ENCODE measurements at places on chromosomes 16 and 17.
A peak's percentile ranks its signal among the peaks of the same experiment; 100 is the strongest.

DNA sequence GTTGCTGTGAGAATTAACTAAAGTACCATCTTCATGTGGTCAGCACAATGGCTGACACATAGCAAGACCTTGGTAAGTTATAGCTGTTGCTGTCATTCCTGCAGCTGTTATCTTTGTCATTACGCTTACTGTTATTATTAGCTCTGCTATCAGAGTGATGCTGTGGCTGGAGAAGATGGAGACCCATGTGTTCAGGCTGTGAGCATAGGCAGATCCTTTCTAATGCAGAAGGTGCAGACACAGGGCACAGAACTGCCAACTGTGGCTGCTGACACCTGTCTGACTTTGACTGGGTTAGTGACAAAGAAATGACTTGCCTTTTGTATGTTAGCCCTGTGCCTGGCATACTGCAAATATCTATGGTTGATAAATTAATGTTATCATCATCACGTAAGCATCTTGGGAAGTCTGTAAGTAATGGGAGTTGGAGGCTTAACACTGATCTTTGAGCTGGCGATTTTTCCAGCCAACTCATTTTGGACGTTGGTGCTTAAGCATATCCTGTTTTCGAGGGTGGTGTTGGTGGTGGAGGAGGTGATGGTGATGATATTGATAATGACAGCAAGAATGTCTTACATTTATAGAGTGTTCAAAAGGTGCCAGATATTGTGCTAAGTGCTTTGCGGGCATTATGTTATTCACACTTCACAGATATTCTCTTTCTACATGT, 695.3 kb downstream of the WWOX start:
- no peak overlapping the region for H3K4me3 ChIP-seq
- DNase-seq, result no peak
- H3K4me1 ChIP-seq, result peaks cover 4% of the 10 kb centered on the region

- H3K27ac ChIP-seq, result no peak overlapping the region
- no peak for DNase-seq
- H3K36me3 ChIP-seq, result peaks cover 26% of the 10 kb centered on the region
- no peak overlapping the region for H3K4me3 ChIP-seq
Observed at GRCh38 chr16:81627024-81627423, 152.1 kb upstream of the PLCG2 start.

GRCh38 chr16:2827831-2828520, 2.1 kb upstream of the ZG16B start:
- no peaks in the 10 kb centered on the region for H3K4me1 ChIP-seq
- H3K36me3 ChIP-seq, result no peaks in the 10 kb centered on the region
- H3K27me3 ChIP-seq, result no peaks in the 10 kb centered on the region

- peak overlapping the region; percentile 38 for H3K27ac ChIP-seq
- H3K36me3 ChIP-seq, result no peaks in the 10 kb centered on the region
- no peak for DNase-seq
- H3K27me3 ChIP-seq, result no peaks in the 10 kb centered on the region
- H3K4me1 ChIP-seq, result peaks cover 7% of the 10 kb centered on the region
Observed at GRCh38 chr17:61144617-61145564, 254.8 kb upstream of the TBX2 start.

- no peaks in the 10 kb centered on the region for H3K27me3 ChIP-seq
- H3K4me3 ChIP-seq, result peak overlapping the region; percentile 81
- H3K4me1 ChIP-seq, result peaks cover 42% of the 10 kb centered on the region
- no peak for DNase-seq
Observed at GRCh38 chr17:81927152-81927652, 333 bp downstream of the MAFG start.

DNA sequence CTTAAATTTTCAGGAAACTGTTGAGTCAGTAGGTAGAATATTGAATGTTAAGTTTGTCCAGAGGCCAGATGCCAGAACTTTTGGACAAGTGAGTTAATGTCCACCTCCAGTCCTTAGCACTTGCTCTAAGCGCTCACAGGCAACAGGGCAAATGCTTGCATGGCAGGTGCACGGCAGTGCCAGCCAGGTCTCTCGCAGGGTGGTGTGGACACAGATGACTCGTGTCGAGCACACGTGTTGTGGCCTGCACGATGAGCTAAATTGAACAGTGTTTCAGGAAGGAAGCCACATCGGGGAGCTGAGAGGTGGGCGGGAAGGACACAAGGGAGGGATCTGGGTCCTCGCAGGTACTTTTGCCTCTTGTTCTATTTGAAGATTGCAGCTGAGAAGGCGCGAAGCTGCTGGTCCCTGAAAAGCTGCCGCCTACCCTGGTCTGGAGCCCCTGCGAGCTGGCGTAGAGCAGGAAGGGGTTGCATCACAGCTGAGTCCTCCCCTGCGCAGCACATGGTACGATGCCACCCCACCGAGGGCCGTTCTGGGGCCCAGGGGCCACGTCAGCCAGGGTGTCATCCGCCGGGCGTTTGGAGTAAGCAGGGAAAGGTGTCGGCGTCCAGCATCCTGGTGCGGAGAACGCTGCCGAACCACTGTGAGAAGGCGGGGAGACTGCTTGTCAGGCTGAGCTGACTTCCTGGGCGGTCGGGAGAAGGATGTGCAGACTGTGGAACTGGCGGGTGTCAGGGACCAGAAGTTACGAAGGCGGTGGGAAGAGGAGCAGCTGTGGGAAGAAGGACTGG, 6.3 kb downstream of the RAB40C start:
- H3K4me3 ChIP-seq, result no peak overlapping the region
- peaks cover 22% of the 10 kb centered on the region for H3K36me3 ChIP-seq
- no peak for DNase-seq
- H3K4me1 ChIP-seq, result peaks cover 20% of the 10 kb centered on the region

- peak; percentile 65 for DNase-seq
- H3K36me3 ChIP-seq, result peaks cover 16% of the 10 kb centered on the region
- no peak overlapping the region for H3K4me3 ChIP-seq
- no peaks in the 10 kb centered on the region for H3K27me3 ChIP-seq
- H3K27ac ChIP-seq, result no peak overlapping the region
Observed at GRCh38 chr16:74309789-74310781, 13.5 kb downstream of the PSMD7 start.

DNA sequence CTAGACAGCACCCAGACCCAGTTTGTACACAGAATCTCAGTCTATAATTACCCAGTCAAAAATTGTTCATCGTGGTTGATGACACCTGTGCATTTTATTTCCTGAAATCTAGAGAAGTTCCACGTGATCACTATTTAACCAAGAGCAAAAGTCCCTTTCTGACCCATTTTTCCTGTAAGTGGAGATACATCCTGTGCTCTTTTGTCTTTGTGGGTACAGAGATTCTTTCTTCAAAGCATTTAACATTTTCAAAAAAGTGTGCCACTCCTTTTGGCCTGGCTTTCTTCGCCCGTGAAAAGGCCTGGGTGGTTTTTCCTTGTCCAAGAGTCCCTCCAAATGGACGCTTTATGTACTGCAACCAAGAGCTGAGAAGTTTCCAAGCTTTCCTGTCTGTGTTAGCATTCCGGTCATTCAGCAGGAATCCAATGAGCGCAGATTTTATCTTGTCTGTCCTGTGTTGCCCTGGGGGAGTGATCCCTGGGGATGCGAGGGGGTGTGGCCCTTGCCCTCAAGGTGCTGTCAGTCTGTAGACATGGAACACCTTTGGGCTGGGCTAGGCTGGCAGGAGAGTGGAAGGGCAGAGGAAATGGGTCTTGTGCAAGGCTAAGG, 161.1 kb upstream of the CACNG5 start:
- H3K36me3 ChIP-seq, result no peaks in the 10 kb centered on the region
- no peak overlapping the region for H3K27ac ChIP-seq
- peaks cover 3% of the 10 kb centered on the region for H3K4me1 ChIP-seq

GRCh38 chr17:81673561-81674258, 7.2 kb downstream of the CCDC137 start:
- no peaks in the 10 kb centered on the region for H3K4me1 ChIP-seq
- H3K36me3 ChIP-seq, result peaks cover 50% of the 10 kb centered on the region
- H3K27ac ChIP-seq, result no peak overlapping the region
- H3K4me3 ChIP-seq, result no peak overlapping the region

GRCh38 chr17:7045492-7046126, 1.7 kb upstream of the SLC16A11 start:
- H3K27ac ChIP-seq, result peak overlapping the region; percentile 61
- peaks cover 32% of the 10 kb centered on the region for H3K4me1 ChIP-seq
- H3K36me3 ChIP-seq, result no peaks in the 10 kb centered on the region
- H3K4me3 ChIP-seq, result no peak overlapping the region

DNA sequence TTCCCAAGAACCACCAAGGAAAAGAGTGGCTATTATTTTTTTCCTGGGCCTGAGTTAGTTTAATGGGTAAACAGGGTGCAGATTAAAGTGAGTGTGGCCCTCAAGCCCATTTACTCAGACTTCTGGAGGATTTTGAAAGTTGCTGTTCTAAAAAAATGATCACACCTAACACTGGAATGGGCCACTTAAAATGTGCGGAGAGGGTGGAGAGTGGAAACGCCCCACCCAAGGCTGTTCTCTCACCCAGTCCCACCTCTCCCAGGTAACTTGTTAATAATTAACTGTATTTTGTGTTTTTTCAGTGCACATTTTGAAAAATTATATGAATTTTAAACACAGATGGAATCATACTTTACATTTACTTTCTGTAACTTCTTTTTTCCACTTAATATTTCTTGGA, 5.4 kb downstream of the HIRIP3 start:
- no peak for DNase-seq
- H3K27ac ChIP-seq, result no peak overlapping the region
- peaks cover 77% of the 10 kb centered on the region for H3K36me3 ChIP-seq
- no peaks in the 10 kb centered on the region for H3K27me3 ChIP-seq

- H3K36me3 ChIP-seq, result no peaks in the 10 kb centered on the region
- H3K4me1 ChIP-seq, result no peaks in the 10 kb centered on the region
Observed at GRCh38 chr17:41029633-41030245, at the start of gene KRTAP1-4. TSS of gene KRTAP1-4 (minus strand) at chr17:41030195. CDS start at chr17:41030078, 117 bp downstream.

- H3K4me3 ChIP-seq, result no peak overlapping the region
- no peaks in the 10 kb centered on the region for H3K4me1 ChIP-seq
- no peak overlapping the region for H3K27ac ChIP-seq
- H3K36me3 ChIP-seq, result no peaks in the 10 kb centered on the region
Observed at GRCh38 chr16:62450291-62450690, 414.1 kb upstream of the CDH8 start.

- peak; percentile 79 for DNase-seq
- H3K36me3 ChIP-seq, result no peaks in the 10 kb centered on the region
- no peaks in the 10 kb centered on the region for H3K27me3 ChIP-seq
Observed at GRCh38 chr17:74309902-74310301, 16.1 kb upstream of the KIF19 start.

- H3K4me3 ChIP-seq, result no peak overlapping the region
- H3K36me3 ChIP-seq, result no peaks in the 10 kb centered on the region
Observed at GRCh38 chr16:10322723-10323527, 62.9 kb upstream of the ATF7IP2 start.

- no peaks in the 10 kb centered on the region for H3K27me3 ChIP-seq
- H3K27ac ChIP-seq, result no peak overlapping the region
- H3K36me3 ChIP-seq, result no peaks in the 10 kb centered on the region
- H3K4me3 ChIP-seq, result no peak overlapping the region
- no peaks in the 10 kb centered on the region for H3K4me1 ChIP-seq
Observed at GRCh38 chr17:41476866-41477815, 3.8 kb downstream of the KRT35 start.

- peak; percentile 82 for DNase-seq
- no peaks in the 10 kb centered on the region for H3K36me3 ChIP-seq
- no peak overlapping the region for H3K27ac ChIP-seq
- no peak overlapping the region for H3K4me3 ChIP-seq
Observed at GRCh38 chr16:71360378-71360777, 1.9 kb downstream of the CALB2 start.

GRCh38 chr17:9643611-9644010, 1.7 kb upstream of the USP43 start:
- H3K27me3 ChIP-seq, result no peaks in the 10 kb centered on the region
- no peak overlapping the region for H3K27ac ChIP-seq
- peak; percentile 87 for DNase-seq
- H3K4me1 ChIP-seq, result peaks cover 8% of the 10 kb centered on the region
- no peak overlapping the region for H3K4me3 ChIP-seq

DNA sequence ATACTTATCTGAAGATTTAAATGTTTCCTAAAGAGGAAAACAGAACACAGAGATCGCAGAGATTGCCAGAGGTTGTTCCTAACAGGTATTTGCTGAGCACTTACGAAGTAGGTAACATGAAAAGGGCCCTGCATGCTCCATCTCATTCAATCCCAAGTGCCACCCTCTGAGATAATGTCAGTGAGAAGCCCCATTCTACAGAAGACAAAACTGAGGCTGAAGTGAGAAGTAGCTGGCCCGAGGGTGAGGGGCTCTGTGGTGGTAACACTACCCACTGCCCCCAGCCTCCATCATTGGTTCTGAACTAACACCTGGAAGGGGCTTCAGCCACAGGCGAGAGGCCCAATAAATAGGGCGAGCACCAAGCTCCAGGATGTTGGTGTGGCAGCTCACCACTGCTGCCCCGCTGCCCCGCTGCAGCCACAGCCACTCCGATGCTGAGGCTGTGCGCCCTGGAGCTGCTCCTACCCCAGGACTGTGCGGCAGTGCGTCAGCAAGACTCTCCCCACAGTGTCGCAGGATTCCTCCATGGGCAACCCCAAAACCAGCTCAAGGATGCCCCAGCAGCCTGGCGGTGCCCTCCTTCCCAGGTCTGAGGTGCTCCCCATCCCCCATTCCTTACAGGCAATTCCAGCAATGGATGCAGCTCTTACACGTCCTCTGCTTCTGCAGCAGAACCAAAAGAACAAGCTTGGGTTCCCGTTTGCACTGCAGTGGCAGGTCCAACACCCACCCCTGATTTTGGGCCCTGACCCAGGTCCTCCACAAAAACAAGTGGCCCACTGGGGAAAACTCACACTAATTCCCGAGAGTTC, 10.3 kb downstream of the FLCN start:
- no peak overlapping the region for H3K4me3 ChIP-seq
- DNase-seq, result no peak
- no peak overlapping the region for H3K27ac ChIP-seq

DNA sequence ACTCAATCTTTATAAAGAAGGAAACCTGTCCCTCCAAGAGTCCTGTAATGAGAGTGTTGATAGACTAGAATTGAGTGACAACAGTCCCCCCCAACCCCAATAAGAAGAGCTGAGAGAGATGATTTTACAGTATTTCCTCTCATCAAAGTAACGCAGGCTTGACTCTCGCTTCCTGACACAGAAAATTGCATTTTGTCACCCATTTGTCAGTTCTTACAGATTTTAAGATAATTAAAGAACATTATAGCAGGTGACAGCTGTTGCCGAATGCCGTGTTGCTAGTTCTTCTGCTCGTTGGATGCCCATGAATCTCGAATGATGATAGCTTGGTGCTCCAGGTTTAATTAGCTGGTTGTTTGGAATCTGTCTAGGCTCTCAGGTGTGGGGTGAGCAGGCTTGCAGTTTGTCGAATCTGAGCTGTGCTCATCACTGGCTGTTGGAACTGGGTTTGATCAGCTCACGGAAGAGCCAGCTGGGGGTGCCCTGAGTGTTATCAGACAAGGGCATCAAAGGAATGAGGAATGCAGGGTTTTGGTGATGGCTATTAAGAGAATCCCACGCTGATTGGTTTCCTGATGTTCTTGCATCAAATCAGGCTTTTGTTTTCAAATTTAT, 84.8 kb upstream of the CPHXL start:
- no peak overlapping the region for H3K4me3 ChIP-seq
- H3K27me3 ChIP-seq, result no peaks in the 10 kb centered on the region
- no peaks in the 10 kb centered on the region for H3K4me1 ChIP-seq
- no peak for DNase-seq

DNA sequence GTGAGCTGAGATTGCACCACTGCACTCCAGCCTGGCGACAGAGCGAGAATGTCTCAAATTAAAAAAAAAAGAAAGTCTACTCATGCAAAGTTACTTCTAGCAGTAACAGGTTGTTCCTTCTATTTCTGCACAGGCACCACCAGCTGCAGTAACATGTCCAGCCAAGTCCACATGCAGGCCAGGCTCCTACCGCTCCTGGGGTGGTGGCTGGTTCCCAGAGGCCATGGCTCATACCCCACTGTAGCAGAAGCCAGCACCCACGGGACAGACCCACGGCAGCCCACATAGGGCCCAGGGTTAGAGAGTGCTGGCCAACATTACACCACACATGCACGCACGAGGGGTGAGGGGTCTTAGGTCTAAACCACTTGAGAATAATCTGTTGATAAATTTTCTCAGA, 26.7 kb upstream of the TRAP1 start:
- no peaks in the 10 kb centered on the region for H3K27me3 ChIP-seq
- DNase-seq, result no peak
- H3K36me3 ChIP-seq, result peaks cover 62% of the 10 kb centered on the region
- no peak overlapping the region for H3K27ac ChIP-seq

All from trophoblast cell (in vitro differentiated cells and primary cell).